ENCODE measurements at places on chromosomes 1 and 21.

GRCh38 chr1:108824051-108824450, 32.8 kb downstream of the AKNAD1 start:
- no peak for DNase-seq

DNA sequence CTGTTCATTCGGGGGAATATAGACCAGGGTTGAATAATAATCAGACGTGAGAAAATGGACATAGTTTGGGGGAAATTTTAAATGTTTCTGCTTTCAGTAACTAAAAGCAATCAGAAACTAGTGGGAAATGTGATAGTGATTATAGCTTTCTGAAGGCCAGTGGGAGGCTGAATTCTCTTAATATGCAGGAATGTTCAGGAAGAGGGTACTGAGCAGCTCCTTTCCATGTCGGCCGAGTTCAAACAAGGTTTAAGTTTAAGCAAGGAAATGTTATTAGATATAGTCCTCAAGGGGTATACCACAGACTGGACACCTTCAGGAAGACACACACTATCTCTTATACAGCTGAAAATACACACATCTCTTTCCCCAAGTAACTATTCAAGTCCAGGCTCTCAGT, 105.5 kb downstream of the HHAT start:
- no peak for DNase-seq

DNA sequence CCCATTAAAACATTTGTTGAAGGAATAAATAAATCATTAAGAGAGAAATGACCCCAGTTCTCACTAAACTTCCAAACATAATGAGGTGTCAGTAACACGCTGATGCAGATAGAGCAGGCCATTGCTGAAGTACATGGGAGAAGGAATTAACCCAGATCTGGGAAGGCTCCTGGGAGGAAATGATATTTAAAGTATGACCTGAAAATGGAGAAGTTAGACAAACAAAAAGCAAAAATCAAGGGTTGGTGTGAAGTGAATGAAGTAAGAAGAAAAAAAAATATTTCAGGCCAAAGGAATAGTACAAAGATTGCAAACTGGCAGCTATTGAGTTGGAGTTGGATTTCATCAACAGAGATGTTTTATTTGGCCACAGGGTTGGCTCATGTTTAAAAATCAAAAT, 71.4 kb downstream of the RGS2 start:
- no peak for DNase-seq

DNA sequence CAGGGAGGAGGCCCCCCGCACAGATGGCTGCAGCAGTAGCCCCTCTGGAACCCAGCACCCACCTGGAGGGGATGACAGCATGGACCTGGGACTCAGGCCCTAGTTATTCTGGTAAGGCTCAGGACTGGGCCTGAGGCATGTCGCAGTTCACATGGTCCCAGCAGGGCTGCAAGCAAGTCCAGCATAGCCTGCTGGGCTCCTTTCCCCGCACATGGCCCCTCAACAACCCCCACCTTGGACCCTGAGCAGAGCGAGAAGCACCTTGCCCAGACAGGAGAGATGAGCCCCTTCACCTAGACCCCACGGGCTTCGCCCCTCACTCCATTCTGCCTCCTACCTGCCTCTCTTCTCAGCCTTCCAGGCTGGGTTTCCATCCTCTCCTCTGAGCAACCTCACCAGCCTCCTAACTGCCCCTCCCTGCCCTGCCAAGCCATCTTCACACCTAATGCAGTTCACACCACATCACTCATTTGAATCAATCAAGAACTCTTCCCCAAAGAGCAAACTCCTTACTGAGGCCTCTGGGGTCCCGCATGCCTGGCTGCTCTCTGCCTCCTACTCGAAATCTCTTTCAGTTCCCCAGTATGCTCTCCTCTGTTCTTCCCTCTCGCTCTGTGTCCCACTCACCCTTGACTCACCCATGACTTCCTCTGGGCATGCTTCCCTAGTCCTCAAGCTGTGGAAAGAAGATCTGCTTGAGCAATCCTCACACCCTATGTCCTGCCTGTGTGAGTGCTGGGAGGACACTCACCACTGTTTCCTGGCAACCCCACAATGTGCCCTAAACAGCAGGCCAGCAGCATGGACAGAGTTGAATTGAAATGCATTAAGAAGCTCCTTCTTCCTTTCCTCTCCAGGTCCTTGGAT, 9.4 kb upstream of the THEMIS2 start:
- DNase-seq, result no peak

GRCh38 chr1:105137543-105138457, 1388.1 kb downstream of the AMY1C start:
- DNase-seq, result no peak

DNA sequence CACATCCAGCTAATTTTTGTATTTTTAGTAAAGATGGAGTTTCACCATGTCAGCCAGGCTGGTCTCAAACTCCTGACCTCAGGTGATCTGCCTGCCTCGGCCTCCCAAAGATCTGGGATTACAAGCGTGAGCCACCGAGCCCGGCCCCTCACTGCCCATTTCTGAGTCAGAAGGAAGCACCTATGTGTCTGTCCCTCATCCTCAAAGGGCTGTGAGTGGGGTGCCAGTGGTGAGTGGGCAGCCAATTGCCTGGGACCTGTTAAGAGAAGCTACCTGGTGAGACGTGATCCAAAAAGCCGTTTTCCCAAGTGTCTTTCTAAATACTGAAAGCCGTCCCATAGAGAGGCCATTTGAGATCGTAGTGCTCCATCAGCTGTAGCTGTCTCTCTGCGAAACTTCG, 27.1 kb upstream of the PDXK start:
- no peak for DNase-seq

GRCh38 chr1:81304187-81304586, 496.5 kb upstream of the ADGRL2 start:
- no peak for DNase-seq

GRCh38 chr1:97505289-97505688, 415.5 kb downstream of the DPYD start:
- no peak for DNase-seq

DNA sequence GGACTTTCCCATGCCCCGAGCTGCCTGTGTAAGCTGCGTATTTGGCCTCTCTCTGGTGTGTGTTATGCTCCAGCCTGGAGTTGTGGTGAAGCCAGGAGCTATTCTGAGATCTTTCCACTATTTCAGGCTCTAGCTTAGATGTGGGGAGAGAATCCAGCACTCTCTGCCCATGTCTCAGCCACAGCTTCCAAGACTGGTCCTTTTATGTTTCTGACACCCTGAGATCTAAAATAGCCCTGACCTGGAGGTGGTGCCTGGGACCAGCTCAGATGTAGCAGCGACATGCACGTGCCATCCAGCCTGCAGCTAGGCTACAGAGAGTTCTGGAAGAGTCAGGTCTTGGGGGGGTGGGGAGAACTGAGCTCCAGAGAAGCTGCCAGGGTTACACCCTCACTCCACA, 76.5 kb downstream of the TENT5C start:
- no peak for DNase-seq

GRCh38 chr21:42807938-42808613, 71.3 kb downstream of the WDR4 start:
- no peak for DNase-seq

DNA sequence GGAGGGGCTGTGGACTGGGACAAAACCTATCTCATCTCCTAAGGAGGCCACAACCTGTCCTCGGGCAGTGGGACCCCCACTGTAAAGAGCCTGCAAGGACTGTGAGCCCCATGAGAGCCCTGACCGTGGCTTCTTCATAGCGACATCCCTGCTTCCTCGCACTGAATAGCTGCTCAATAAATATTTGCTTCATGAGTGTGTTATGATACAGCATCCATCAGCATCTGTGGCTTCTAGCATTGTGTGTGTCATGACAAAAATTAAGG, 40.5 kb upstream of the CSF3R start:
- no peak for DNase-seq

GRCh38 chr1:235558621-235559169, 54.4 kb upstream of the B3GALNT2 start:
- DNase-seq, result no peak

- DNase-seq, result no peak
Observed at GRCh38 chr1:211091867-211092266, 42.1 kb downstream of the KCNH1 start.

GRCh38 chr21:46641656-46642055, 6.2 kb downstream of the PRMT2 start:
- DNase-seq, result no peak

GRCh38 chr1:215923129-215923824, 356.2 kb downstream of the KCTD3 start:
- no peak for DNase-seq

GRCh38 chr1:202107321-202107761, 15.4 kb upstream of the GPR37L1 start:
- peak; percentile 96 for DNase-seq

DNA sequence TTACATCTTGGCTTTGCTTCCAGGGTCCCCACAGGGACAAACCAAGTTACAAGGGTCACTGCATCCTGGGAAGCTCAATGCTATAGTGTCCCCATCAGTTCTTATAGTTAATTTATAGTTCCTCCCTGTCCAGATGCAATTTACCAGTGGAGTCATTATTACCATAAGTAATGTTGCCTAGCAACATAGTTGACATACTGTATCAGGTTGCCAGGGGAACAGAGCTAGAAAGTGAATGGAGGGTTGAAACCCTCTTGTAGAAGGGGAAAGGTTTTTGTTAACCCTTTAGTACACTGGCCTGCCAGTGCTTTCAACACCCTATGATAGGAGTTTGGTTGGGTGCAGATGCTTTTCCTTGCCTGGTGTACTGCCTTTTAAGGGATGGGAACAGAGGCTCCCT, 34.3 kb upstream of the TTC4 start:
- DNase-seq, result no peak

DNA sequence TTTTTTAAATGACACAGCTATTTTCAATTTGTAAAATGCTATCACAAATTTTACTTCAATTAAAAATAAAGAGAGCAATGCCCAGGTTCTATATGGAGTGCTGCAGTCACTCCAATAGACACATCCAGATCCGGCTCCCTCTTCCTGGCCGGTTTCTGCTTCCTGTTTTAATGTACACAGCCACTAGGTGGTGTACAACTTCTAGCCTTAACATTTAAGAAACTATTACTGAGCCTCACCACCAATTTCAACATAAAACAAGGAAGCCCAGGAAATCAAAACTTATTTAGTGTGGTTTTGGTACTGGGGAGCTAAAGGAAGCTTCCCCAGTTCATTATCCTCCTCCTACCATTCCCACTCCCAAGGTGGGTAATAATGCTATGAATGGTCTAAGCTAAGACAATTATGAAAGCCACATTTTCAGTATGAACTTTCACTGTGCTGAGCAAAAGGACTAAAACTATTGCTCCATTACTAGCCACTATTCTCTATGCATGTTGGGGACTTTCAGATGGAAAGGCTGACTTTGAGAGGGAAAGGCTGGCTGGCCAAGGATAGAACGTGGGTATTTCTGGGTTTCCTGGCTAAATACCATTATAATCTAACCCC, 25.5 kb upstream of the MTMR11 start:
- peak; percentile 68 for DNase-seq

DNA sequence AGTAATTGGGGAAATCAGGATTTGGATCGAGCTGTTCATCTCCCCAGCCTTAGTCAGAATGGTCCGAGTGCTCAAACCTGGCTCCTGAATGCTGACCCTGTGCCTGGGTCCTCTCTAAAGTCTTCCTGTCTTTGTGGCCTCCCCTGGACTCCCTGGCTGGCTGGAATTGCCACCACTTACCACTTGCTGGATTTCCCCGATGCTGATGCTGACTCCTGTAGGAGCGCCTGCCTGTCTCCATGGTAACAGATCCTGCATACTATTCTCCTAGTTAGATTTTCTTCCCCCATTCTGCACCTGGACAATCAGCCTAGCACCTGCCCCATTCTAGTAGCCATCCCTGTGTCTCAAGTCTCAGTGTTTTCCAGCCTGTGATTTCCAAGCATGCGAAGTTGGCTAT, 382.2 kb upstream of the ESRRG start:
- DNase-seq, result no peak

GRCh38 chr1:29583727-29584126, 347.4 kb downstream of the PTPRU start:
- no peak for DNase-seq

GRCh38 chr21:37257511-37257966, 9.6 kb downstream of the VPS26C start:
- DNase-seq, result peak; percentile 63

DNA sequence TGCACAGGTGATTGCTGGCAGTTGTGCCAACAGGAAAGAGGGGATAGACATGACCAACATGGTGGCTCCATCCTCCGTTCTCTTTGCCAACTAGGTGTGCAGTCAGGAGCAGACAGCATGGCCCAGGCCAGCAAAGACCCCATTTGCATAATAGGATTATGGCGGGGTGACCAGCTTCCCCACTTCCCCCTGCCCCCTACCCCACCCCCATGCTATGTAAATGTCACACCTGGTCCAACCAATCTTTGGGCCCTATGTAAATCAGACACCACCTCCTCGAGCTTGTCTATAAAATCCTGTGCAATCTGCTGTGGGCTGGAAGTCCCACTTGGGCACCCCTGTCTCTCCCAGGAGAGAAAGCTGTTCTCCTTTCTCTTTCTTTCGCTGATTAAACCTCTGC, 146.0 kb downstream of the SLC30A10 start:
- no peak for DNase-seq

- no peak for DNase-seq
Observed at GRCh38 chr1:25187077-25187476, 45.2 kb downstream of the SYF2 start.

GRCh38 chr1:2797741-2798016, 3.8 kb downstream of the TTC34 start:
- DNase-seq, result no peak

GRCh38 chr1:228373004-228373680, 33.5 kb downstream of the TRIM11 start:
- no peak for DNase-seq

GRCh38 chr1:59015708-59016107, 231.9 kb upstream of the JUN start:
- no peak for DNase-seq

- DNase-seq, result peak; percentile 54
Observed at GRCh38 chr1:226223786-226224244, 351 bp downstream of the MIXL1 start.

DNA sequence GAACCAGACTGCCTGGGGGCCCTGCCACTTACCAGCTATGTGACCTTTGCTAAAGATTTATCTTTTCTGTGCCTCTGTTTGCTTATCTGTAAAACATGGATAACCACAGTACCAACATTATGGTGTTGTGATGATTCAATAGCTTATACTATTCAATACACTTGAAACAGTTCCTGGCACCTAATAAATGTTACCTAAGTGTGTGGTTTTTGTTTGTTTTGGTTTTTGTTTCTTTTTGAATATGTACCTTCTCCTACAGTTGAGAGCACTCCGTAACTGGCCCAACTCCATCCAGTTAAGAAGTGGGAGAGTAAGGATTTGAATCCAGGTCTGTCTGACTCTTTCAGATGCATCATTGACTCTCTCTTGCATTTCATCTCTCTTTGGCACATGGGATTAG, 125.8 kb upstream of the C8B start:
- no peak for DNase-seq

Data from DMS79 treated with DMSO at 0.1 percent for 48 hours (cell line).